ENCODE measurements at places on chromosomes 6 and 20. TPM values are rescaled to one million over a fixed set of nuclear protein-coding genes. Genes with fewer than 3 reads are reported as not detected.

- no peak for DNase-seq
Measured at GRCh38 chr20:49543071-49543857, 24.7 kb downstream of the PTGIS start.

Gene MEI4
- not detected for total RNA-seq

Gene MCCD1
- not detected for total RNA-seq

DNA sequence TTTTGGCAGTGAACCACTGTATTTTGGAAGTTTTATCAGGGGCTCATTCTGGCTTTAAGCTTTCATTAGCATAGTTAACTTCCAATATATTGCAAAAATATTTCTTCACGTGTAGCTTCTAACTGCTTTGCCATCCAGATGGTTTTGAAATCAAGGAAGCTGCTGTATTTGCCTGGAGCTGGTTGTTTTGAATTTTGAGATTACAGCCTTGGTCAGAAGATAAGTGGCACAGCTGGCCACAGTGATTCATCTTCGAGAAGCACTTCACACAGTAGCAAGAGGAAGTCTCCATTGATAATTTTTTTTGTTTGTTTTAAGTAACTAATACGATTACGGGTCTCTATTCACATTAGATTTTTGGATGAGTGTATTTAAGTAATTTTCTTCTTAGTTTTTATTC, 3.8 kb downstream of the APCDD1L start:
- DNase-seq = peak; percentile 61

DNA sequence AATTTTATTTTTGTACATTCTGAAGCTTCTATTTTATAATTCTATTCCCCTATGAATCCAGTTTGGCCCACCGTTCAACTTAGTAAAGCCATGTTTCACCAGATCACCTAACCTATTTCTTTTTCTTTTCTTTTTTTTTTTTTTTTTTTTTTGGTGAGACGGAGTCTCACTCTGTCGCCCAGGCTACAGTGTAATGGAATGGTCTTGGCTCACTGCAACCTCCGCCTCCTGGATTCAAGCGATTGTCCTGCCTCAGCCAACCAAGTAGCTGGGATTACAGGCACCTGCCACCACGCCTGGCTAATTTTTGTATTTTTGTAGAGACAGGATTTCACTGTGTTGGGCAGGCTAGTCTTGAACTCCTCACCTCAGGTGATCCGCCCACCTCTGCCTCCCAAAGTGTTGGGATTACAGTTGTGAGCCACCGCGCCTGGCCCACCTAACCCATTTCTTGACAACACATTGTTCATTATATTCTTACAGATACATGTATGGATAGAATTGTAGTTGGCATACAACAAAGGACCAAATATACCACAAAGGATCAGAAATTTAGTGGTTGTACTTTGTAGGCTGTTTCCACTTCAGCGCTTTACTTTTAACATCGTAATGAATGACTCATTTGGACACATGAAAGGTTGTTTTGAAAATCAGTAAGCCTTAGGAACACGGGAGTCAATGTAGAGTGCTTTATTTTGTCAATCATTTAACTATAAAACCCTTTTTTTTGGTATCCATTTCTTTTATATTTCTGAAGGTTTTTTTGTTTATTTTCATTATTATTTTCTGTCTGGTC, 63.2 kb downstream of the GJA1 start:
- DNase-seq = no peak

DNA sequence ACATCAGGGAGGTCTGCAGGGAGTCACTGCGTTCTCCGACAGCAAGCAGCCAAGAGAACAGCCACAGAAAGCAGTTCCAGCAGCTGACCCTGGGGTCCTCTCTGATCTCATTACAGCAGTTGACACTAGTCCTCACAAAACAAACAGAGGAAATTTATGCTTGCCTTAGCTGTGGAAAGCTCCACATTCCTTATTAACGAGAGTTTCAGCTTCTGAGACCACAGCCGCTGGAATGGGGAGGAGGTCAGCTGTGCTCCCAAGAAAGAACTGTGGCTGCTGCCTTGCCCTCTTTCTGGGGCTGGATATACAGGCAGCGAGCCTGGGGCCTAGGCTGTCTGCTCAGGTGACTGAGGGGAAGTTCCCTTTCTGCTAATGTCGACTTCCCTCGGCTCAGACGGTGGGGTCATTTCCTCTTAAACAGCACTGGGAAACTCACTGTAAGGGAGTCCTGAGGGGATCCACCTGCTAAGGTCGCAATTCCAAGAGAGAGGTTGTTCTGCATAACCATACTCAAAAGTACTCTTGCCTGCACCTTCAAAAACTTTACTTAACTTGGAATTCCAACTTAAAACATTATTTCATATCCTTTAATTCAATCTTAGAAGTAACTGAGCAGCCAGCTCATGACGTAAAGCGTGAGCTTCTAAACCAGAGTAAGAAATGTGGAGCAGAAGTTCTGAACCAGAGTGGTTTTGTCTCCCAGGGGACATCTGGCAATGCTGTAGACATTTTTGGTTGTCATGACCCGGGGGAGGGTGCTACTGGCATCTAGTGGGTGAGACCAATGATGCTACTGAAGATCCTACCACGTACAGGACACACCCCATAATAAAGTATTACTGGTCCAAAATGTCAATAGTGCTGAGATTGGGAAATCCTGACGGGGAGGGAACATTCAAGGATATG, 80.3 kb downstream of the BACH2 start:
- DNase-seq = peak; percentile 50

Gene VSX1
- total RNA-seq = not detected

- no peak for DNase-seq
Measured at GRCh38 chr6:90000864-90001731, 106.8 kb downstream of the GJA10 start.

Gene ADA
- total RNA-seq = 3.8 TPM

Gene ADAM33
- total RNA-seq = 0.72 TPM

Gene THBS2
- 22.6 TPM for total RNA-seq

All from myocyte (in vitro differentiated cells).